ENCODE measurements at places on chromosomes 2 and 18. TPM values are rescaled to one million over a fixed set of nuclear protein-coding genes. Genes with fewer than 3 reads are reported as not detected.

LRRC30 gene
- total RNA-seq: not detected

ACTR2 gene
- total RNA-seq: 174 TPM

CD8B2 gene
- total RNA-seq: 0.28 TPM

RPRM gene
- 21.8 TPM for total RNA-seq

ABCG5 gene
- total RNA-seq: 0.06 TPM

CHRNA1 gene
- 0.22 TPM for total RNA-seq

ARHGAP25 gene
- total RNA-seq: 6.5 TPM

POTEI gene
- total RNA-seq: 0.72 TPM

MAP3K19 gene
- 6.9 TPM for total RNA-seq

CNTNAP5 gene
- 32.9 TPM for total RNA-seq

TCF23 gene
- total RNA-seq: 0.06 TPM

OR6B2 gene
- not detected for total RNA-seq

NR4A2 gene
- 6.4 TPM for total RNA-seq

RGPD3 gene
- total RNA-seq: 0.88 TPM

RTP5 gene
- total RNA-seq: 1.9 TPM

SERPINE2 gene
- 90.0 TPM for total RNA-seq

SOX11 gene
- total RNA-seq: 22.1 TPM

SKOR2 gene
- total RNA-seq: 0.55 TPM

LYPD1 gene
- 50.9 TPM for total RNA-seq

FOSL2 gene
- total RNA-seq: 13.3 TPM

GNAL gene
- total RNA-seq: 67.0 TPM

GAL3ST2 gene
- 0.50 TPM for total RNA-seq

FEV gene
- not detected for total RNA-seq

PARD3B gene
- total RNA-seq: 30.6 TPM

PLEK gene
- total RNA-seq: 12.3 TPM

STAT1 gene
- total RNA-seq: 67.5 TPM

EVX2 gene
- 0.17 TPM for total RNA-seq

NXPH2 gene
- 14.5 TPM for total RNA-seq

EVA1A gene
- 3.4 TPM for total RNA-seq

MREG gene
- total RNA-seq: 4.5 TPM

TCF4 gene
- 234 TPM for total RNA-seq

THSD7B gene
- total RNA-seq: 3.9 TPM

CUL3 gene
- 113 TPM for total RNA-seq

ZNF396 gene
- total RNA-seq: 6.2 TPM

SIX3 gene
- total RNA-seq: 0.28 TPM

ATP5F1A gene
- total RNA-seq: 652 TPM

DLX2 gene
- 0.28 TPM for total RNA-seq

SOCS6 gene
- 41.8 TPM for total RNA-seq

TEX44 gene
- not detected for total RNA-seq

NEU2 gene
- total RNA-seq: not detected

TM4SF20 gene
- not detected for total RNA-seq

TGFA gene
- total RNA-seq: 7.8 TPM

ZSWIM2 gene
- 0.20 TPM for total RNA-seq

CENPA gene
- total RNA-seq: 2.8 TPM

LRP2 gene
- 3.8 TPM for total RNA-seq

TFPI gene
- 94.6 TPM for total RNA-seq

CTAGE1 gene
- not detected for total RNA-seq

IL1A gene
- total RNA-seq: 0.55 TPM

SERPINB7 gene
- total RNA-seq: not detected

L3MBTL4 gene
- 11.5 TPM for total RNA-seq

All from spinal cord (tissue), 10 donors.